GM12892 (cell line): ENCODE measurements at places on chromosomes 12 and 14.

- no peak for DNase-seq
Measured at GRCh38 chr12:76420222-76420621, 72.0 kb upstream of the BBS10 start.

DNA sequence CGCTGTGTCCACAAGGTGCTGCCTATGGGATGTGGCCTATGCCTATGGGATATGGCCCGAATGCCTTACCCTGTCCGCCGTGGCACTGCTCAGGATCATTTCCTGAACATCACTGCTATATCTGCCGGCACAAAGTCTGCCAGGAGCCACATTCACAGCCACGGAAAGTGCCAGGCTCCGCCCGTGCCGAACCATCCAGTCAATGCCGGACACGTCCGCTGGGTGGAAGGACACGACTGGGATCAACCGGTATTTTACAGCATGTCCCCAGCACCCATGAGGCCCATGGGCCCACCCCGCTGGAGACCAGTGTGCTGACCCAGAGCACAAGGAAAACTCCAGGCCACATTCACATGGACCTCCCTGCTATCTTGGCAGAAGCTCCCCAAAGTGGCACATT lies 14.6 kb upstream of the RAB35 start:
- DNase-seq: no peak

- no peak for DNase-seq
Measured at GRCh38 chr12:96578526-96579125, 89.2 kb downstream of the CFAP54 start.

- no peak for DNase-seq
Measured at GRCh38 chr14:33629792-33630191, 321.1 kb downstream of the EGLN3 start.

- DNase-seq: no peak
Measured at GRCh38 chr14:69882116-69882864, 3.1 kb downstream of the SMOC1 start.

DNA sequence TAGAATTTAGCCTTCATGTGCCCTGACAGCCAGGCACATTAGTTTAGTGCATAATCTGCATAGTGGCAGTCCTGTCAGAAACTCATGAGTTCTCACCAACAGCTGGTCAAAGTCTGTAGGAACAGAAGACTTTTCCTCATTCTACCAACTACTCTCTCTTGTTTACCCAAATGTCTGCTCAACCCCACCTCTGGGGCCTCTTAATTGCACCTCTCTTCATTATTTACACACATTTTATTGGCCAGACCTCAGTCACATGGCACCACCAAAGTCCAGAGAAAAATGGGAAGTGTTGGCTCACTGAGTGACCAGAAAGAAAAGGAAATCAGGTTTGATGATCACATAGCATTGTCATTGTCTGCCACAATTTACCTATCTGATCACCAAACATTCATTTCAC lies 114.6 kb upstream of the PLXNC1 start:
- DNase-seq: no peak

DNA sequence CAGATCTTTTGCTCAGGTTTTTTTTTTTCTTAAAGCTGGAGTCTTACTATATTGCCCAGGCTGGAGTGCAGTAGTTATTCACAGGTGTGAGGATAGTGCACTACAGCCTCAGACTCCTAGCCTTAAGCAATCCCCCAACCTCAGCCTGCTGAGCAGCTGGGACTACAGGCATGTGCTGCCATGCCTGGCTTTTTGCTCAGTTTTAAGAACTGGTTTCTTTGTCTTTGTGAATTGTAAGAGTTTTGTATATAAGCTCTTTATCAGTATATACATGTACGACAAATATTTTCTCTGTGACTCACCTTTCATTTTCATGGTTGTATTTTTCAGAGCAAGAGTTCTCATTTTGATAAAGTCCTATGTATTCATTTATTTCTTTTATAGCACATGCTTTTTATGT lies 33.3 kb upstream of the C2CD5 start:
- no peak for DNase-seq

- no peak for DNase-seq
Measured at GRCh38 chr14:40098468-40098867, 666.2 kb upstream of the FBXO33 start.

DNA sequence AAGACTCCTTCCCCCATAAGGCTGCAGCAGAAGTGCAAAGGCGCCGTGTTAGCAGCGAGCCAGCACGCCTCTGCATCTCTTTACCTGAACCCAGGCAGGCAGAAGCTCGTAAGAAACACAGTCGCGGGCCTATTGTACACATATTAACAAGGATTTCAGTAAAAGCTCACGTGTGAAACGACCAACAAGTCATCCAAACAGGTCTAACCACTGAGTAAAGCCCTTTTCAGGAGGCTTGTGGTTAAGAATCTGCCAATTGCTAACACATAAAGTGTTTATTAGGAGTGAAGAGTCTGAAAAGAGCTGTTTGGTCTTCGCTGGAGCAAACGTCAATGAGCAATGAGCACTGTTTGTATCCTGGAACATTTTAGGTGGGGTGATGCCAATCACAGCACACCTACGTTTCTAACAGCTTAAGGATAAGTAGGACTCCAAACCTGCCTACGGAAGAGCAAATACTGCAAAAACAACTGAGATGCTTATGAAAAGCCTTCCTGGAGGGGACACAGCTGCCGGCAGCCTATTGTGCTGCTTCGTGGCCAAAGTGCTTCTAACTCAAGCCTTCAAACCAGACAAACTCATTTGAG lies 43.1 kb downstream of the PRKAB1 start:
- no peak for DNase-seq

DNA sequence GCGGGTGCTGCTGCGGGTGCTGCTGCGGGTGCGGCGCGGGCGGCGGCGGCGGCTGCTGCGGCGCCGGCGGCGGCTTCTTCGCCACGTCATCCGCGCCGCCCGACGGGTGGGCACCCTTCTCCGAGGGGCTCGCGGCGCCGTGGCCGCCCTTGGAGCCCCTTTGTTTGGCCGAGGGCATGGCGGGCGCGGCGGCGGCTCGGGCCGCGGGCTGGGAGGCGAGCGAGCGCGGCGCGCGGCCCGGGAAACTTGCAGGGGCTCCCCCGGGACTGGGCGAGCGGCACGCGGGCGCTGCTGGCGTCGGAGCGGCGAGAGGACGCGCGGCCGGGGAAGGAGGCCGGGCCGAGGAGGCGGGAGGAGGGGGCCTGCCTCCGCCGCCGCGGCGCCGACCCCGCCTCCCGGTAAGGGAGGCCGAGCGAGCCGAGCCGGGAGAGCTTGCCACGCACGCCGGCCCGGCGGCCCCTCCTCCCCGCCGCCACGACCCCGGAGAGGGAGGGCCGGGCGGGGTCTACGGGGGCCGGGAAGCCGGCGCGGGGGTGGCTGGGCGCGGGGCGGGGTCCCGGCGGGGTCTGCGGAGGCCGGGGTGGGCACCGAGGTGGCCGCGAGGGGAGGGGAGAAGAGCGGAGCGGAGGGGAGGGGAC lies at the start of gene CKAP4:
Gene CKAP4 (minus strand): TSS at position 347 of the 638 bp plus-strand sequence. CDS start 169 bp downstream, at position 178.
- peak; percentile 71 for DNase-seq
